ENCODE measurements at places on chromosomes 2 and 18. TPM values are rescaled to one million over a fixed set of nuclear protein-coding genes. Genes with fewer than 3 reads are reported as not detected.

Gene PPIL3
- total RNA-seq = 63.4 TPM

GRCh38 chr2:241912021-241912555 is 42.6 kb downstream of the RTP5 start:
- no peak for DNase-seq

- no peak for DNase-seq
These were observed 19.0 kb downstream of the DYNC1I2 start for GRCh38 chr2:171706152-171706803.

Gene LOXHD1
- 0.11 TPM for total RNA-seq

Gene LAMA1
- 28.7 TPM for total RNA-seq

GRCh38 chr2:160664603-160665140 is 171.1 kb upstream of the RBMS1 start:
- DNase-seq = no peak

DNA sequence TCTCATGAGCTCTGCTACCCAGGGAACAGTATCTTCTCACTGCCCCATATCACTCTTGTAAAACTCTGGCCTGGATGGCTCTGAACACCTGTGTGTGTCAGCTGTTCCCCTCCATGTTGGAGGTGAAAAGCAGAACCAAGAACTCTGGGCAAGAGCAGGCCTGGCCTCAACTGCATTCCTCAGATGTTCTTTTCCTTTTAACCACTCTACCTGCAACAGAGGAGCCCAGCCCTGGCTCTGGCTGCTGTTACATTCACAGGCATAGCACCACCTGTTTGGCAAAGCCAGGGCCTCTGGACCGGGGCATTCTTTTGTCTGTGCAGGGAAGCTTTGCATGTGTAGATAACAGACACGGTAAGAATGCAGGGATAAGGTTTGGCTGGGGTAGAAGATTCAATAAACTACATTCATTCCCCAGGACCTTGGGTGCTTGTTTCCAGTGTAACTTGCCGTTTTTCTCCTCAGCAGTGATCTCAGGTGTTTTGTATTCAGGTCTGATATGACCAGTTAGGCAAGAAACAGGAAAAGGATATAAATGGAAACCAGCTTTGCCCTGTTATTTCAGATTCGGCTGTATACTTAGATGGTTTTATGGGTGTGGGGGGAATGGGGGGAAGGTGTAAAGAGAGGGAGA is 95.1 kb downstream of the SPTBN1 start:
- peak; percentile 63 for DNase-seq

Gene TXNDC9
- 35.3 TPM for total RNA-seq

GRCh38 chr2:9971890-9972289 is 20.4 kb downstream of the GRHL1 start:
- DNase-seq = no peak

Gene EVA1A
- 0.68 TPM for total RNA-seq

Gene FOXD4L1
- not detected for total RNA-seq

DNA sequence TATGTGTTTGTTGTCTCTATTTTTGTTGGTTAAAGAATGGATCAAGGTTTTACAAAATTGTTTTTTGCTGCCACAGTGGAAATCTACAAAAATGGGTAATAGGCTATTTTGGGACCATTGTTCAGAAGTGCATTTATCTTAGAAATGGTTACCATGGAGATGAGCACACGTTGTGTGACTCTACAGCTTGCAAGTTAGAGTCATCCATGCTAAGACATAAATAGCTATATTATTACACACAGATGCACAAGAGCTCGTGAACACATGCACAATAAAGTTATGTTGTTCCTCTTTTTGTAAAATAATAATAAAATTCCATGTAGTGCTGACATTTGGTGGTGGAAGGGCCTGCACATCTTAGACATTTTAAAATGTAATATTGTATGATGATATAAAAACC is 15.5 kb upstream of the DUSP19 start:
- DNase-seq = no peak

GRCh38 chr2:42562474-42563144 is 5.8 kb upstream of the MTA3 start:
- DNase-seq = no peak

Gene POTEE
- total RNA-seq = 1.2 TPM

DNA sequence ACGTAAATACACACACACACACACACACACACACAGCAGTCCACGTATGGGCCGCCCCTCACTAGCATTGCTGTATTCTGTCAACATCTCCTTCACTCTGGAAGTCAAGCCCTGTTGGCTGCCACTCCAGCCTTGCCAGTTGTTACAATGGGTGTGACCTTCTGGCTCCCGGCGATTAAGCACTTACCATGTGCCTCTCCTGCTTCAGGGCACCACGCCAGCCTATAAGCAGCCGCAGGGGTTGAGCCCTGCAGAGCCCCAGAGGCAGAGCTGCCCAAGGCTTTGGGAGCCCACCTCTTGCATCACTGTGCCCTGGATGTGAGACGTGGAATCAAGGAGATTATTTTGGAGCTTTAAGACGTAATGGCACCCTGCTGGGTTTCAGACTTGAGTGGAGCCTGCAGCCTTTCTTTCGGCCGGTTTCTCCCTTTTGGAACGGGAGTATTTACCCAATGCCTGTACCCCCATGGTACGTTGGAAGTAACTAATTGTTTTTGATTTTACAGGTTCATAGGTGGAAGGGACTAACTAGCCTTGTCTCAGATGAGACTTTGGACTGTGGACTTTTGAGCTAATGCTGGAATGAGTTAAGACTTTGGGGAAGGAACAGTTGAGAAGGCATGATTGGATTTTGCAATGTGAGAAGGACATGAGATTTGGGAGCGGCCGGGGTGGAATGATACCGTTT is 54.5 kb upstream of the ROCK2 start:
- no peak for DNase-seq

GRCh38 chr2:2597712-2598111 is 266.6 kb upstream of the MYT1L start:
- DNase-seq = no peak

Gene CRIM1
- 27.0 TPM for total RNA-seq

DNA sequence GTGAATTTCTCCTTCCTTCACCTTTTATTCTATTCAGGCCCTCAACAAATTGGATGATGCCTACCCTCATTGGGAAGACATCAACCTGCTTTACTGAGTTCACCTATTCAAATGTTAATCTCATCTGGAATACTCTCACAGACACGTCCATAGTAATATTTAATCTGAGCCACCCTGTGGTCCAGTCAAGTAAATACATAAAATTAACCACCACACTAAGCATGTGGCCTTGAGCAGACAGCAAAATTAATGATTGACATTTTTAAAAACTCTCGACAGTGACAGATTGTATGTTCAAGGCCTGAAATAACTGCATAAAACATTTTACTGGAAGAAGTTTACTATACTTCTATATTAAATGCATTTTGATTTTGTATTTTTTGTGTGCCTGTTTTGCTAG is 540.6 kb upstream of the GCFC2 start:
- DNase-seq = no peak

Gene NGEF
- 1.9 TPM for total RNA-seq

GRCh38 chr18:54718408-54718773 is 109.9 kb upstream of the RAB27B start:
- no peak for DNase-seq

GRCh38 chr18:34506198-34506597 is 203.9 kb upstream of the DTNA start:
- DNase-seq = no peak

- peak; percentile 86 for DNase-seq
These were observed 11.8 kb downstream of the CYP27C1 start for GRCh38 chr2:127208313-127208712.

Gene SCYGR4
- total RNA-seq = not detected

Gene HNMT
- 1.3 TPM for total RNA-seq

DNA sequence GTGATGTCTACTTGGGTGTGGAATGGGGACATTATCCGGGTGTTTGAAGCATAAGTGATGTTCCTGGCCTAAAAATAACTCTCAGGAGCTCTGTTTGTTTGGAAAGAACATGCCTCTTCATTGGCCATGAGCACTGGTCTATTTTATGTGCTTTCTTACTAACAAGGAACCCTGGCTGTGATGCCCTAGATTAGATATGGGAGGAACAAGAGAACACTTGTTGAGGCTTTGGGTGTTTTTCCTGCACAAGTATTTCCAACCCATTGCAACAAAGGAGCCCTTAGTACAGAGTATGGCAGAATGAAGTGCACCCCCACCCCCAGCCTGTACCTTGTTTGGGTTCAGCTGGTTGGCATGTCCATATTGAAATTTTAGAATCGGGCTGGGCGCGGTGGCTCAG is 95.9 kb downstream of the SLC4A3 start:
- DNase-seq = no peak

DNA sequence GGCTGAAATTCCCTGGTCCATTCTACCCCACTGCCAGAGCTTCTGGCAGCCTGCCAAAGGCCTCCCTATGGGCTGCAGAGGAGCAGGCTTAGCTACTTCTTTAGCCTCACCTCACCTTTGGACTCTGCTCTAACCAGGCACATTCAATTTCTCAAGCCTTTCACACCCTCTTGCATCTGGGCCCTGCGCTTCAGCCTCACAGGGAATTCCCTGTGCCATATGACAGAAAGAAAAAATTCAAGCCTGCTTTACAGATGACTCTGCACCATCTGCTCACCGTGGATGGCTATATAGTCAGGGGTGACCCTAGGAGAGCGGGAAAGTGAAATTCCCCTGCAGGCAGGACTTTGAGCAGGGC is 62.5 kb downstream of the REEP1 start:
- no peak for DNase-seq

Gene CPS1
- total RNA-seq = 12.4 TPM

Gene DDX18
- 114 TPM for total RNA-seq

- peak; percentile 97 for DNase-seq
These were observed 22.0 kb upstream of the GMPPA start for GRCh38 chr2:219476652-219477151.

GRCh38 chr18:3104190-3105054 is 91.5 kb upstream of the LPIN2 start:
- no peak for DNase-seq

- DNase-seq = no peak
These were observed 115.5 kb upstream of the ITGA6 start for GRCh38 chr2:172311921-172312345.

Gene GRP
- not detected for total RNA-seq

DNA sequence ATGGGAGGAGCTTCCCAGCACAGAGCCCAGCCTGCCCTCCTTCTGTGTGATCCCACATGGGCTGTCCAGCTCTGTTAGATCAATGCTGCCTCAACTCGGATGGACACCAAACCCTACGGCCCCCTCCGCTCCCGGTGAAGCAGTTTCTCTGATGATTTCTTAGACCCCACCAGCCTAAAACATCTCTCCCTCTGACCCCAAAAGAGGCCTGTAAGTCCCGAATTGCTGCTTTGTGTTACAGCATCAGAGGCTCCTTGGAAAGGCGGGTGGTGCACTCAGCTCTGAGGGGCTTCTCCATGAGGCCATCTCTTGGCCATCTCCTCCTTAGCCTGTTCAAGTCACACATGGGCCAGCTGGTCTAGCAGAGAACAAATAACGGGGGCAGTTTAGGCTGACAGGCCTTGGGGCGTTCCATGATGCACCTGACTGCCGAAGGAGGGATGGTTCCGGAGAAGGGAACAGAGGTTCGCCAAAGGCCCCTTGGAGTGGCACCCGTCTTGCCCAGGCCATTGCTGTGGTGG is 240.7 kb downstream of the SH3RF3 start:
- DNase-seq = peak; percentile 26

Gene ABCG5
- total RNA-seq = not detected

GRCh38 chr18:13461469-13461868 is 242.9 kb downstream of the LDLRAD4 start:
- DNase-seq = no peak

- no peak for DNase-seq
These were observed 40.6 kb downstream of the CHST10 start for GRCh38 chr2:100376836-100377235.

DNA sequence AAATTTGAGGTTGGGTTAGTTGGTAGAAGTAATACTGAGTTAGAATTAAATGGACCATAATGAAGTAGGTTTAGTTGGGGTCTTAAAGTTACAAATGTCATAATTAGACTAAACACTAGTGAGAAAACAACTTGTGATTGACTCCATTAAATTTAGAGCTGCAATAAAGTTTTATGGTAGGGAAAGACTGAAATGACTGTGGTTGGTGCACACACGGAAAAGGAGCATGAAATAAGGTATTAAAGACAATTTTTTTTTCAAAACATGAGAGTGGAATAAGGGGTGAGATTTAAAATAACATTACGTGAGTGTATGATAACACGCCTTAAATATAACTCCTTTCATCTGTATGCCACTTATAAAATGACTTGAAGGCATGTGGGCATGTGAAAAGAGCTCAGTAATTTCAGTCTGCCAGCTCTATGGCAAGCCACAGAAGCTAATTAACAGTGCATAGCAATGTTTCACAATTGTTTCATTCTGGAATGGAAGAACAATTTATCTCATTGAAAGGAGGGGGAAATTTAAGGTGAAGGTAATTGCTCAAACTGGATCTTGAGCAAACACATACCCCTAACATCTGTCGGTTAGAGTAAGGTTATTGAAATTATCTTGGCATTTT is 1.4 kb downstream of the FRZB start:
- DNase-seq = no peak

Gene CPLX4
- total RNA-seq = not detected

DNA sequence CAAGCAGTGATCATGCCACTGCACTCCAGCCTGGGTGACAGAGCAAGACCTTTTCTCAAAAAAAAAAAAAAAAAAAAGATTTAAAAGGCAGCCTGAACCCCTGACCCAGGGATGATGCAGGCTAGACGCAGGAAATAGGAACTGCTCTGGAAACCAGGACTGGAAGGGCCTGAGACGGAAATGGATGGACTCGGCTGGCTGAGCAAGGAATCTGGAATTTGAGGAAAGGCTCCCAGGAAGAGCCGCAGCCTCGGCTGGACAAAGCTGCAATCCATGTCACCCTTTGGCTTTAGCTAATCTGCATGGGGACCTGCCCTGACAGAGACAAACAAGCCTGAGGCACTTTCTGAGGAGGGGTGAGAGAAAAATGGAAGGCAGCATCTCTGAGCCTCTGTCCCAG is 55.0 kb upstream of the DAPL1 start:
- no peak for DNase-seq

- no peak for DNase-seq
These were observed 318.0 kb downstream of the ZEB2 start for GRCh38 chr2:144201868-144202468.

DNA sequence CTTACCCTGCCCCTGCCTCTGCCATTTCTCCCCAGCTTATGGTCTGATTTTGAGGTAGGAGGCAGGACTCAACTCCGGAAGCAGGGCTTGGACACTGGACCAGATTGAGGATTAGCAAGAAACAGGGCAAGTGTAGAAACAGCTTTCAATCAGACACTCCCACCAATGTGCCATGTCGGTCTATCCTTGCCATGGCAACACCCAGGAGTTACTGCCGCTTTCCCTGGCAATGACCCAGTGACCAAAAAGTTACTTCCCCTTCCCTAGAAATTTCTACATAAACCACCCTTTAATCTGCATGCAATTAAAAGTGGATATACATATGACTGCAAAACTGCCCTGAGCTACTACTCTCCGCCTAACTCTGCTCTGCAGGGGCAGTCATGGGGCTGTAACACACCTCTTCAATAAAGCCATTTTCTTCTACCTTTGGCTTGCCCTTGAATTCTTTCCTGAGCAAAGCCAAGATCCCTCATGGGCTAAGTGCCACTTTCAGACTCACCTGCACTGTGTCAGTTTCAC is 156.7 kb downstream of the LPIN1 start:
- no peak for DNase-seq

All from H9 (cell line).